NCI-H2029 treated with DMSO at 0.1 percent for 48 hours (cell line): ENCODE measurements at places on chromosomes 1 and 21.

GRCh38 chr1:17224434-17224833, 19.5 kb downstream of the PADI1 start:
- no peak for DNase-seq

DNA sequence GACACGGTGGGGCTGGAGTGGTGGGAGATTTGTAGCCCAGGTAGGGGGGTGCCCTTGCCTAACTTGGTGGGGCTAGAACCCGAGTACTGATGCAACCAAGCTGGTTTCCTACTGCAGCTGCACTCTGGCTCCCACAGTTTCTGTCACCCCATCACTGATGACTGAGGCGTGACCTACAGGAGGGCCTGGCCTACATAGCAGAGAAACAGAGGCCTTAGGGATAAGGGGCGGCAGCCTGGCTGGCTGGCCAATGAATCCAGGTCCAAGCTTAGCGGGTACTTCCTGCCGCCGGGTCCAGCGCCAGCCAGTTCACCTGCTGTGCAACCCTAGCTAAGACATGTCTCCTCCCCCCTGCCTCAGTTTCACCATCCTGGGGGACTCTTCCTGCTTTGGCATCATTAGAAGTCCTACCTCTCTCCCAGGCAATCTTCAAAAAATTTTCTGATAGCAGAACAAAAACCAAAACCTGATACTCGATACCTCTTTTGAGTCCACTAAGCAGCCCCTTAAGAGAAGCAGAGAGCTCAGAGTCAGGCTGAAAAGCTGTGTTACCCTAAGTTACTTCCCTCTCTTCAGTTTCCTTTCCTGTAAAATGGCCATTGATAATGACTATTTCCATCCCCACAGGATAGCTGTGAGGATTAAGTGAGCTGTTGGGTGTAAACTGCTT, 27.3 kb upstream of the RNF19B start:
- no peak for DNase-seq

GRCh38 chr1:202304375-202304774, 37.4 kb downstream of the UBE2T start:
- no peak for DNase-seq

DNA sequence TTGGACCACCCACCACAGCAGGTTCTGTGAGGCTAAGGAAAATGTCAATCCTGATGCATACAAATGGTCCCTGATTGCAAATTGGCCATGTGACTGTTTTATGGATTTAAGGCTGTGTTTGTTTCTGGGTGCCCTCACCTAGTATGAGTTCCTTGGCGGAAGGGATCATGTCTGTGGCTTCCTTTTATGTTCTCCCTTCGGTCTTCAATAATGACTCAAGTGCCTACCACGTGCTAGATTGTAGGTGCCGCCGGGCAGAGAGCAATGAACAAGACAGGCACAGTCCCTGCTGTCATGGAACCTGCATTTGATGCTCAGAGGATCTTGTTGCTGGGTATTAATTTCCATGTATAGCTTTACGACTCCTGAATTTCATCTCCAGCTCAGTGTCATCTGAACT, 9.8 kb upstream of the VWA5B1 start:
- DNase-seq: no peak

- DNase-seq: no peak
These were observed at the start of gene ADORA1 for GRCh38 chr1:203127666-203128430. TSS of gene ADORA1 (plus strand) at chr1:203127726. CDS start at chr1:203128842, 1,116 bp downstream.

- no peak for DNase-seq
These were observed 68.4 kb upstream of the IPO9 start for GRCh38 chr1:201760516-201760915.

GRCh38 chr1:156963621-156964020, 43.2 kb downstream of the LRRC71 start:
- no peak for DNase-seq

DNA sequence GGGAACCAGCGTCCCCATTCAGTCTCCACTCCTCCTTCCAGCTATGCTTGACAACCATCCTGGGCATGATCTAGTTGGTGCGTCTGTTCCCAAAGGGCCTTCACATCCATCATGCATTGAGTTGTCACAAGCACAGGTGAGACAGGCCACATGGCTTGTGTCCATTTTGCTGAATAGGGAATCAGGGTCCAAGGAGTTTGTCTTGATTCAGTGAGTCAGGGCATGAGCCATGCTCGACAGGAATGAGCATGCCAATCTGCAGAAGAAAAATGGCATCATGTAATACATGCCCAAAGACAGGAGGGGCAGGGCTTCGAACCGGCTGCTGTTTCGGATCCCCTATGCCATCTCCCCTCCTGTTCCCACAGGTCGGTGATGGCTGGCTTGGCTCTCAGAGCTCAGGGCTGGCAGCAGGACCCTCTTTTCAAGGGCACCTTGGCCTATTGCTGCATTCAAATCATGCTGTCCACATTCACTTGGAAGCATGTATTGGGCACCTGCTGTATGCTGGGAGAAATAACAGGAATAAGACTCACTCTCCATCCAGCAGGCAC, 44.5 kb downstream of the PKP1 start:
- no peak for DNase-seq

DNA sequence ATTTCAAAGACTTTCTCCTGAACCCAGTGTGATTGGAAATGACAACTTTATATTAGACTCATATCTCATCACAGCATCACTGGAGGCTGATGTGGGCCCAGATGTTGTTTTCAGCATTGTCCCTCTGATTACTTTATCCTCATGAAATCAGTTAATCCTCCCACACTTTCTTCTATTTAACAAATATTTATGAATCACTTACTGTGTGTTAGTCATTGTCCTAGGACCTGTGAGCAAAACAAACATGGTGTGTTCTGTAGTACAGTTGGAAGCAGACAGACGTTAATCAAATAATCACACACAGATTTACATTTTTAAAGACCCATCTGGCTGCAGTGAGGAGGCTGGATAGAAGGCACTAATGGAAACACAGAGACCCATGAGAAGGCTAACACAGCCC, 383.7 kb downstream of the PRDM2 start:
- DNase-seq: no peak

DNA sequence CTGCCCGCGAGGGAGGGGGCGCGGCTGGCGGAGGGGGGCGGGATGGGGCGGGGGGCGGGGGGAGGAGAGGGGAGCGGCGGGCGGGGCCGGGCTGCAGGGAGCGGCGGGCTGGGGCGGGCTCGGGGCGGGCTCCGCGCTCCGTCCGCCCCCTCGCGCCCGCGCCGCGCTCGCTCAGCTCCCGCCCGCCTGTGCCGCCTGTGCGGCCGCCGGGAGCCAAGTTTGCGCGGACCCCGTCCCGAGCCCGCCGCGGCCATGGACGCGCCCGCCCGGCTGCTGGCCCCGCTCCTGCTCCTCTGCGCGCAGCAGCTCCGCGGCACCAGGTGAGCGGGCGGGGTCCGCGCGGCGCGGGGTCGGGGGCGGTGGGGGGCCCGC, at the start of gene GABRD:
Gene GABRD, plus strand, starts transcription at position 174 of the 372 bp plus-strand sequence. Its CDS starts 79 bp downstream, at position 253.
- DNase-seq: no peak

GRCh38 chr1:101150266-101150665, 86.6 kb upstream of the S1PR1 start:
- DNase-seq: no peak

DNA sequence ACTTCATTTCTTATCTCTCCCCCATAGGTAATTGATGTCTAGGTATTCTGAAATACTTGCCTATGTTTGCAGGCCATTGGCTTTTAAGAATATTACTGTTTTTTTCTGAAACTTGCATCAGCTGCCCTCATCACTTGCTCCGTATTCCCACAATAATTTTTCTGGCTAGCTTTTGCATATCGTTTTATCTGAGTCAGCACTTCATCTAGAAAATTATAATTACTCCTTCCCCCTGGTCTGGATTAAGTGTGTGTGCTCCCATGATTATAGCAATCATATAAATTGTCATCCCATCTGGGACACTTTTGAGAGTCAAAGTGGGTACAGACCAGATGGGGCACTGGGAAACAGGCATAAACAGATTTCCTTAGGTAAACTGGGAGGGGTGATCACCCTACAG, 583.2 kb upstream of the B3GALT2 start:
- no peak for DNase-seq

- no peak for DNase-seq
These were observed 9.1 kb upstream of the ATP5PO start for GRCh38 chr21:33924766-33925100.

GRCh38 chr1:204434116-204434755, 22.6 kb upstream of the PPP1R15B start:
- no peak for DNase-seq

DNA sequence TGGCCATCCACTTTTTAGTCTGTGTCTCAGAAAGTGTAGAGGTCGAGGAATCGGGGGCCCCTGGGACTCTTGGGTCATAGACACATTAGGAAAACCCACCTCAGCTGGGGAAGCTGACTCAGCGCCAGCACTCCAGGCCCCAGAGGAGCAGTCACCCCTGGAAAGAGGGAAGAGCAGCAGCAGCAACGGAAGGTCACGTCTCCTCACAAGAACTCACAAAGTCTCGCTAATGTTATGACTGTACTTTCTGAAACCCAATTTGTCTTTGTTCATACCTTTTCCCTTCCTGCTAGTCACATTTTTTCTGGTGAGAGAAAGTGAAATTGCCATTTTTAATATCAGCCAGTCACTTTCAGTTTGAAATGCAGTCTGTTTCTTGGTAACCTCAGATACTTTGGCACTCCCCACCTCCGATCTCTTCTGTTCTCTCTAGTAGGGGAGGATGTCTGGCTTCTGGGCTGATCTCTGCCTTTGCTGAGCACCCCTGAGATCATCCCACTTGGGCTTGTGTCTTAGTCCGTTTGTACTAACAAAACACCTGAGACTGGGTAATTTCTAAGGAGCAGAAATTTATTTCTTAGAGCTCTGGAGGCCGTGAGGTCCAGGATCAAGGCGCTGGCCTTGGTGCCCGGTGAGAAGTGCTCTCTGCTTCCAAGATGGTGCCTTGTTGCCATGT, 6.0 kb upstream of the NLRP3 start:
- no peak for DNase-seq

GRCh38 chr1:48266576-48266975, 44.1 kb downstream of the SLC5A9 start:
- DNase-seq: no peak

GRCh38 chr1:232521660-232522059, 108.3 kb downstream of the SIPA1L2 start:
- DNase-seq: no peak

DNA sequence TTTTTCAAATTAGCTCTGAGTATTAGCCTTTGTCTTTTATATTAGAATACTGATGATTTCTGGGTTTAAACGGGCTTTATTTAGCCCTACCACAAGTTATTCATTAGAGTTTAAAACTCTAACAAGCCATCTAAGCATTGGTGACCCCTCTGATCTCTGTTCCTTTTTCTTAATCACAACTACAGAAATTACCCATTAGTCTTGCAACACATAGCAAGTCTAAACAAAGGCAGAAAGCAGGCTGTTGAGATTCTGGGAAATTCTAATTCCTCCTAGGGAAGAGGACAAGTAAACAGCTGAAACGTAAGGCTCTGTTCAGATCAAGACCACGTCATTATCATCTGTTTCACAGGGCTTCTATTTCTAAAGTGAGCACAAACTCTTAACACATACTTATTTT, 491.2 kb upstream of the ZRANB2 start:
- DNase-seq: no peak

- no peak for DNase-seq
These were observed 1.0 kb downstream of the ZNF496 start for GRCh38 chr1:247330548-247331171.

- DNase-seq: no peak
These were observed 25.0 kb downstream of the CD247 start for GRCh38 chr1:167493372-167493771.

DNA sequence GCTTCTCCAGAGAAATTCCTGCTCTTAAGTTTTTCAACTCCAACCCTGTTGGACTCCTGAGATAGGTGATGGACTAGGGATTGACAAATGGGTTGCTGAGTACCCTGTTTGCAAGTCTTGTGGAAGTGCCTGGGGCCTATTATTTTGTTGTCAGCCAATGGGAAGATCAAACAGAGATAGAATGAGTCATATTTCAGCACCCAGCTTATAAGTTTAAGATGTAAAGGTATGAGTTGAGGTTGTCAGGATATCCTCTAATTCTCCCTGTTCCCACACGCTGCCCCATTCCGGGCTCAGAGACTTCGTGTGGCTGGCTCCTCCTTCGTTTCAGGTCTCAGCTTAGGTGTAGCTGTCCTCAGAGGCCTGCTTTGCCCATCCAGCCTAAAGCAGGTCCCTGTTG, 91.8 kb downstream of the CENPF start:
- no peak for DNase-seq

DNA sequence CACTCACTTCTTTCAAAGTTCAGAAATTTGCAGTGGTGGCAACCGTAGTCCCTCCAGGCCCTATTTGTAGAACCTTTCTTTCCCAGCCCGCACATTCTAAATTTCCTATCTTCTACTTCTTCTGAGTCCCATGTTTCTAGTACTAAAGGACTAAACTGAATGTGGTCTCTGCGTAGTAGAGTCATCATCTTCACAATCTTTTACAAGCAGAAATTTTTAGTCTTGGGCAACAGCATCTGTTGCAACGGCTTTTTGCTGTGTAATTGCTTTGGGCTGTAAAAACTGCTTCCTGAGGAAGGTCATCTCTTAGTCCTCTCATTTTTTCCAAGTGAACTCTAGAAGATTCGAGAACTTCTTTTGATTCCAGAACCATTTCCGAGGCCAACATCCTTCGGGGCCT, 23.9 kb downstream of the VAV3 start:
- no peak for DNase-seq

DNA sequence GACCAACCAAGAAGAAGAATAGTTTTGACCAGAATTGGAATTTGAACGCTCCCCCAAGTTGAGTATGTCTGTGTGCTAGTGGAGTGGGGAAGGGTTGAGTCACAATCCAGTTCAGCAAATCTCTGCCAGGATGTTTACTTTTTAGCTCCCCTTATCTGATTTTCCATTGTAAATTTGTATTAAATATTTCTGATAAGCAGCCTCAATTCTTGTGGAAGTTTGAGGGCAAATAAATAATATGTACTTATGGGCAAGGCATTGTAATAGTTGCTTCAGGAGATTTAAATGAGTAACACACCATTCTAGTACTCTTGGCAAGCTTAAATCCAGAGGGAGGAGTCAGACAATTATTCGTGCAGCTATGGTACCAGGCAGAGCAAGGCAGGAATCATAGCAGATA, 14.4 kb downstream of the CXADR start:
- no peak for DNase-seq
